Activated CD4-positive, alpha-beta T cell treated with anti-CD3 and anti-CD28 coated beads, Interleukin-2, amount 10 ng/mL, durations not matched to agents 7 days and 5 days (primary cell): ENCODE measurements at places on chromosomes 13 and 19.

DNA sequence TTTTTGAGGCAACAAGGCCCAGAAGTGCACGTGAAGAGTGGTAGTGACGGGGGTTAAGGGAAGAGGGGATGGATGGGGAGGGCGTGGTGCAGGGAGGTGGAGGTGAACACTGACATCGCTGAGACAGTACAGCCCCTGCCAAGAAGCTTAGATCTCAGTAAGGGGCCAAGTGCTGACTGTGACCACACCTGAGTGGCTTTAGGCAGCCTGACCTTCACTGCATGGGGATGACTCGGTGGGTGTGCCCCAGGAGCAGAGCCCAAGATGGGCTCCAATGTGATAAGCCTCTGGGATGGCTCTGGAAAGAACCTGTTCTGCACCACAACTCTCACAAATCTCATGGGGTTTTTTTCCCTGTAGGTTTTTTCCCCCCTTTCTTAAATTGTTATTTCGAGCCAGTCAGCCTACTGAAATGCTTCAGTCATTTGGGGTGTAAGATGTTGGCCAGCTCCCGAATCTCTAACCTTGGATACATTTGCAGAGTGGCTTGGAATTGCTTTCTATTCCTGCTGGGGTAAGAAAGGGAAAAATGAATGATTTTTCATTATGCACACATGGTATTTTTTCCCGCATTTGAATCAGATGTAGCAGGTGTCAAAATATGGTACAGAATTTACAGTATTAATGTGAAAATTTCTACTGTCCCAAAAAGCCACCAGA, 165.0 kb downstream of the TM9SF2 start:
- H3K36me3 ChIP-seq = no peaks in the 10 kb centered on the region
- no peak overlapping the region for H3K4me3 ChIP-seq
- no peak for DNase-seq
- no peak overlapping the region for H3K27ac ChIP-seq
- H3K4me1 ChIP-seq = no peaks in the 10 kb centered on the region

- no peak overlapping the region for H3K27ac ChIP-seq
- no peak for DNase-seq
- no peaks in the 10 kb centered on the region for H3K36me3 ChIP-seq
- no peaks in the 10 kb centered on the region for H3K27me3 ChIP-seq
- no peak overlapping the region for H3K4me3 ChIP-seq
Observed at GRCh38 chr13:94014461-94014860, 465.0 kb downstream of the DCT start.

DNA sequence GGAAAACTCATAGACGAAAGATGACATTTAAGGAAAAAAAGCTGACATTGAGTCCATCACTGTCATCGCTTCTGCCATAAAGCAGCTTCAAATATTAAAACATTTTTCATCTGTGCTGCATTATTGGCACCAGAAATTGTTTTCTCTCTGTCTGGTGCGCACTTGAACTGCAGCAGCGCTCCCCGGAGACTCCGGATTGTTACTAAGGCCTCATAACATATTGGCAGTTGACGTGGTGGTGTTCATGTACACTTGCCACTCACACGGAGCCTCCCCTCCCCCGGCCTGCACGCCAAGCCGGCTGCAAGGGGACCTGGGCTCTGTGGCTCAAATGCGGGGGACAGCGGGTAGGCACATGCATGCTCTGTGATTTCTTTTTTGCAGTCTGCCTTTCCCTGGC, 203.2 kb downstream of the TSHZ3 start:
- no peak overlapping the region for H3K4me3 ChIP-seq
- no peak overlapping the region for H3K27ac ChIP-seq
- H3K36me3 ChIP-seq = no peaks in the 10 kb centered on the region
- no peaks in the 10 kb centered on the region for H3K27me3 ChIP-seq
- no peaks in the 10 kb centered on the region for H3K4me1 ChIP-seq

DNA sequence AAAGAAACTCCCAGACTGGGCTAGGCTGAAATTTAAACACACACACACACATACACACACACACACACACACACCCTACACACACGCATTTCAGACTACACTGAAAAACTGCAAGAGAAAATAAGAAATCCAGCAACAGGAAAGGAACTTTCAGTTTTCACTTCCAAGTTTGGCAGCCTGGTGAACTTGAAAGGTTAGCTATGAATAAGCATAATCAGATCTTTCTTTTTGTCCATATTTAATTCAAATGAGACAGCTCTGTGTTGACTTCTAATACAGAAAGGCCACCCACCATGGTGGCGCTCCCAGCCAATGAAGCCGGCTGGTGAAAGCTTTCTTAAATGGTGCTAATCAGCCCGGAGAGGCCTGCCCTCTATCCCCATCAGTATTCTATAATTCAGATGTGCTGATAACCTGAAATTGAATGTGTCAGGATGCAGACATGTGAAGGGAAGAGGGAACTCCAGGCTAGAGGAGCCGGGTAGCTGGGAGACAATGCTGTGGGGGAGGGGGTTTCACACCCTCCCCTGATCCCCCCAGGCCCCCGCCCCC, 108.3 kb upstream of the ZNF536 start:
- no peak for DNase-seq
- H3K36me3 ChIP-seq = no peaks in the 10 kb centered on the region
- no peak overlapping the region for H3K27ac ChIP-seq

DNA sequence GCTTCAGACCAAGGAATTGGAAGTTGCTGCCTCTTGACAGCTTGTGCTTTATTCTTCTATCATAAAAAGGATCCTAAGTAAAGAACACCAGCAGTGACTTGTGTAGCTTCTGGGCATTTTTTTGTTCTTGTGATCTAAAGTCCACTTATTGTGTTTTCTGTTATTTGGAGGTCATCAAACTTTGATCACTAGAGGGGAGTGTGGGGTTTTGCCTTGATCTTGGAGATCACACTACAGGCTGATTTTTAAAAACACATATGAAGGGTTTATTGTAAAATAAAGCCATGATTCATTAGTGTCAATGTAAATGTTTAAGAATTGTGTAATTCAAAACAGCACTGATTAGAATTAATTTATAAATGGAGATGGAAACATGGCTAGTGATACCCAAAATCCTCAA, 328.7 kb upstream of the EDNRB start:
- no peaks in the 10 kb centered on the region for H3K27me3 ChIP-seq
- DNase-seq = no peak
- no peaks in the 10 kb centered on the region for H3K36me3 ChIP-seq
- H3K4me1 ChIP-seq = no peaks in the 10 kb centered on the region

DNA sequence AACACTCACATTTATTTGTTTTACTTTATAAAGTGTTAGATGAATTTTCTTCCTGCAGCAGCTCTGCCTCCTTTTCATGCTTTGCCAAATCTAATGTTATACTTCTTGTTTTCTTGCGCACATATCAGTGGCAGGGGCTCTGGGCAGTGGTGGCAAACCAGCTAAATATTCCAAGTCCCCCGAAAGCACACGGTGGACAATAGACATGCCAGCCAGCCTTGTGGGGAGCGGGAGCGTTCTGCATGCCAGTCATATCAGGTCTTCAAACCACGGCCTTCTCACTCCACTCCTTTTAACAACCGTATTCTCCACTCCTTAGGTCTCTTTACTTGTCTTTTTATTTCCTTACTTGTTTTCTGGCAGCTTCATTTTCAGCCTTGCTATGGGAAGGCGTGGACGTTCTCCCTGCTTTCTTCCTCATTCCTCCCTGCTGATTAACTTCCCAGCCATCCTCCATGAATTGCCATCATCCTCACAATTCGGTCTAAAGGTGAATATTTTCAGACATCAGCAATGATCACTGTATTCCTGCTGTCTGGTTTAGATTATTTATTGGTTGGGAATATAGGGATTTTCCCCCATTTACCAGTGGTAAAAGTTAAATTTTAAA, 77.1 kb upstream of the WASF3 start:
- no peak for DNase-seq
- H3K4me3 ChIP-seq = no peak overlapping the region
- H3K27ac ChIP-seq = no peak overlapping the region
- no peaks in the 10 kb centered on the region for H3K27me3 ChIP-seq

- H3K27ac ChIP-seq = no peak overlapping the region
- no peaks in the 10 kb centered on the region for H3K4me1 ChIP-seq
- no peak for DNase-seq
- no peaks in the 10 kb centered on the region for H3K27me3 ChIP-seq
- no peak overlapping the region for H3K4me3 ChIP-seq
Observed at GRCh38 chr13:105878119-105878700, 657.3 kb downstream of the EFNB2 start.
